IPS-NIHi11 (cell line): ENCODE measurements at places on chromosomes 1 and 21.
A peak's percentile ranks its signal among the peaks of the same experiment; 100 is the strongest.

DNA sequence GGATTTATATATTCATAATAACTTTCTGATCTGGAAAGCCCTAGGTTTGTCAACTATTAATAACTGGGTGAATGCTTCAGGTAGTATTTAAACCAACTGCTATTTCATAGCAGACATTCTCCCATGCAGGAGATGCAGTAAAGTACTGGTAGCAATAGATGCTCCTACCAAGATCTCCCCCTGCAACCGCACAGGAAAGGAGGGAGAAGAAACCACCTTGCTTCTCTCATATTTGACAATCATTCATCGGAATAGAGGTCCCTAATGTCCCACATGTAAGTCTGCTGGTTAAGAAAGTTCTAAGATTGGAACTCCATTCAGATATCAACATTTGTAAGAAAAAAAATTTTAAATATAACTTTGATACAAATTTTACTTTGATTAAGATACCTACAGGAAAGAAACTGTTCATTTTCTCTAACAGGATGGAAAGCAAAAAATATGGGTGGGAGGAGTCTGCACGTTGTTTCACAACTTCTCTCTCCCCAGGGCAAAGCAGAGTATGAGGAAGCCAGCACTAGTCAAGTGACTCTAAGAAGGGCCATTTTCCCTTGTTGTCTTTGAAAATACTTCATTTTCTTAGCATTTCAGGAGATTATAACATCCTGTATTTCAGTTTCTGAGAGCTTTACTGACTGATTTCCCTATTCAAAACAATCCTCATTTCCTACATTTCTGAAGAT lies at the start of gene PYHIN1:
TSS of gene PYHIN1 (plus strand) at position 498 of the 683 bp plus-strand sequence. CDS start 5,359 bp downstream, outside the sequence.
- DNase-seq: no peak

- no peak for DNase-seq
These were observed 1526.5 kb upstream of the TPTE start for GRCh38 chr21:8994640-8995511.

- peak; percentile 59 for DNase-seq
These were observed 18.8 kb downstream of the PLEKHM2 start for GRCh38 chr1:15702722-15703550.

- no peak for DNase-seq
These were observed 54.2 kb downstream of the SH3GLB1 start for GRCh38 chr1:86758570-86758969.

- DNase-seq: no peak
These were observed 14.6 kb downstream of the FAM151A start for GRCh38 chr1:54608566-54609230.

GRCh38 chr1:221776495-221777301 lies 34.8 kb upstream of the DUSP10 start:
- no peak for DNase-seq

DNA sequence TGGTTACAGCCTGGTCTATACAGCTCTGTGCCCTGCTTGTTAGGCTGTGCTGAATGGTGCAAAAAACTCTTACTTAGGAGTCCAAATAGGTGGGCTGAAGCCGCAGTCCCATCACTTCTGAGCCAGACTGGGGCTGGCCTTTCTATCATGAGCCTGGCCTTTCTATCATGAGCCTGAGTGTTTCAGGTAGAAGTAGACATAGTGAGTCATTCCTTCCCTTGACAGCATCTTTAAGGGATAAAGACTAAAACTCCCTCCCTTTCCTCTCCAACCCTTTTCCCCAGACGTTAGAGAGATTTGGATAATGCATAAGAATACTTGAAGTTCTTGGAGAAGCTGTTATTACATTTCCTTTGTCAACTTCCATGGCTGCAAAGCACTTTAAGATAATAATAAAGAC lies 46.5 kb upstream of the PARP1 start:
- no peak for DNase-seq

DNA sequence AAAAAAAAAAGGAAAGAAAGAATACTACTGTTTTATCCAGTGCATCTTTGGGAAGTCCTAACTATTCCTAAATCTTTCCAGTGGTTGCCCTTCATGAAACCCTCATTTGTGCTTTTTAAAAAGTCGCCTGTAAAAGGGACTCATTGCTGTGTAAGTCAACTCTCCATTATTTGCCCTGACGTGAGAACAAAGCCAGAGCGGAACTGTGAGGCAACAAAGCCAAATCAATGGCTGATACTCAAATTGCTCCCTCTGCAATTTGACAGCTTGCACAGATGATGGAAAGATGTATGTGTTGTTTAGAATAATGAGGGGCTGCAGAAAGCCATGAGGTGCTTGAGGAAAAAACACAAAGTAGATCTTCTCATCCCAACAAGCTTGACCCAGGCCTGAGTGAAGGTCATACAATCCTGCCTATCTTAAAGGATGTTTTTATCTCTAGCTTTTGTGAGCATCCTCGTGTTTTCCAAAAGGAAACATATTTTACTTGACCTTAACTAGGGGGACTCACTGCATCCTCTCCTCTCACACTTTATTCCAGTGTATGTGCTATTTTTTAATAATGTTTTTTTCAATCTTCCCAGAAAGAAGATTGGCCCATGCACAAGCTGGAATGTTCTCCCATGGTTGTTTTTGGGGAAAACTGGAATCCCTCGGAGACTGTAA lies 33.4 kb downstream of the SMYD2 start:
- no peak for DNase-seq

- no peak for DNase-seq
These were observed 21.0 kb upstream of the EPS8L3 start for GRCh38 chr1:109784551-109785252.

DNA sequence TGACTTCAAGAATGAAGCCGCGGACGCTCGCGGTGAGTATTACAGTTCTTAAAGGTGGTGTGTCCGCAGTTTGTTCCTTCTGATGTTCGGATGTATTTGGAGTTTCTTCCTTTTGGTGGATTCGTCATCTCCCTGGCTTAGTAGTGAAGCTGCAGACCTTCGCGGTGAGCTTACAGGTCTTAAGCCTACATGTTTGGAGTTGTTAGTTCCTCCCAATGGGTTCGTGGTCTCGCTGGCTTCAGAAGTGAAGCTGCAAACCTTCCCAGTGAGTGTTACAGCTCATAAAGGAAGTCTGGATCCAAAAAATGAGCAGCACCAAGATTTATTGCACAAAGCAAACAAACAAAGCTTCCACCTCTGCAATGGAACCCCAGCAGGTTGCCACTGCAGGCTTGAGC lies 14.7 kb downstream of the LDLRAD1 start:
- DNase-seq: no peak

DNA sequence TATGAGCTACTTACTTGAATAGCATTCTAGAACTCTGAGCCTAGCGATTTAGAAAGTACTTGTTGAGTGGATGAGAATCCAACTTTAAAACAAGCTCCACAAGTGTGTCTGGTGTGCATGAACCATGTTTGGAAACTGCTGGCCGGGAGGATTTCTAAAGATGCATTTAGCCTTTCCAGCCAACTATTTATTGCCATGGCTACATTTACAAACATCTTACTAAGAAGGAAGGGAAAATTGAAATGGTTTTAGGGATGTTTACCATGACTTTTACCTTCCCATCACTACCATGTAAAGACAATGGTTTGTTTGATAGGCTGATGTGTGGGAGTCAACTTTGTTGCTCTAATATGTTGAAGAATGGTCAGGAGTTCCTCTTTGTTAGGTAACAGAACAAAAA lies 37.7 kb upstream of the ARHGAP29 start:
- no peak for DNase-seq

DNA sequence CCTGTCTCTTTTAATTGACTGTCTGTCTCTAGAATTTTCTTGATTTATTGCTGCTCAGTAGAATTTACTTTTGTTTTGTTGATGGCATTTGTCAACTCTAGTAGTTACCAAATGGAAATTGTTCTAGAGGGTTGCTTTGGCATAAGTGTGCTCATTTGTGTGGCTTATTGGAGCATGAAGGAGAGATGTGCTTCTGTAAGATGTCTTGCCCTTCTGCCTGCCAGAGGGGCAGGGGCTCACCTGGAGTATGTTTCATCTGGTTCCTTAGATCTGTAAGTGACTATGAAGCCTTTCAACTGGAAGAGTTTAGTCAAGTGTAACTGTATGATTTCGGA lies 345.5 kb downstream of the DISC1 start:
- DNase-seq: no peak

DNA sequence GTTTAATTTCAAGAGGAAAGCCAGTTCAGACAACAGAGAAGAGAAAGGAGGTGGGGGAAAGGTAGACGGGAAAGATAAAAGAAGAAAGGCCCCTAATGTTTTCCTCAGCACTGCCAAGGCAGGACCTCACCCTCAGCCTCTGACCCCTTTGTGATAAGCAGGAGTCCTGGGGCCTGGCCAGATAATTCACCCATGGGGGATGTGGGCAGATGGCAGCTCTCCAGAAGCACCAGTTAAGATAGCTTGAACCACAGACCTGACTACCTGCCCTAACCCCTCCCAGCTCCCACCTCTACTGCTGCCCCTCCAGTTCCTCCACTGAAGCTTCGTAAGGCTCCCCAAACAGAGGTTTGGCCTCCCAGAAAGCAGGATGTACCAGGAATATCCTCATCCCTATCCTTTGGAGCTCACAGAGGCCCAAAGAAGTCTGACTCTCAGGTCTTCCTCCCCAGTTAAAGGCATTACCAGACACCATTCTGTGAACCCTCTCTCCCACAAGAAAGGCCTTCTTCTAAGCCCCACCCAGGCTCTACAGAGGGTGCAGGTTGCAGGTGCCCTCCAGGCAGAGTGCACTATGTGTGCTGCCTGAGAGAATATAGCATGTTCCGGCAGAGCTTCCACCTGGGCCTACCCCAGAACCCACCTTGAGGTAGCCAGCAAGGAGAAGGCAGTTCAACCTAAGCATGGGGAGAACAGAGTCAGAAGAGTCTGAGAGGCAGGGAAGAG lies 9.2 kb upstream of the SNAPIN start:
- DNase-seq: no peak

DNA sequence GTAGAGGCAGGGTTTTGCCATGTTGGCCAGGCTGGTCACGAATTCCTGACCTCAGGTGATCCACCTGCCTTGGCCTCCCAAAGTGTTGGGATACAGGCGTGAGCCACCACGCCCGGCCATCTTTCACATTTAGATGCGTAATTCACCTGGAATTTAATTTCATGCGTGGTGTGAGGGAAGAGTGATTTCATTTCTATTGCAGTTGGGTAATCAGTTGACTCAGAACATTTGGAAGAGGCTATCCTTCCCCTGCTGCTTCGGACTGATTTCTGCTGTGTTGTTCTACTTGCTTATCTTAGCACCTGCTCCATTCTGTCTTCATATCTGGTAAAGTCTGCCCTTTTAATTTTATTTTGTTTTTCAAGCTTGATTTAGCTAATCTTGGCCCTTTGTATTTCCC lies 19.1 kb downstream of the DIP2A start:
- DNase-seq: no peak

DNA sequence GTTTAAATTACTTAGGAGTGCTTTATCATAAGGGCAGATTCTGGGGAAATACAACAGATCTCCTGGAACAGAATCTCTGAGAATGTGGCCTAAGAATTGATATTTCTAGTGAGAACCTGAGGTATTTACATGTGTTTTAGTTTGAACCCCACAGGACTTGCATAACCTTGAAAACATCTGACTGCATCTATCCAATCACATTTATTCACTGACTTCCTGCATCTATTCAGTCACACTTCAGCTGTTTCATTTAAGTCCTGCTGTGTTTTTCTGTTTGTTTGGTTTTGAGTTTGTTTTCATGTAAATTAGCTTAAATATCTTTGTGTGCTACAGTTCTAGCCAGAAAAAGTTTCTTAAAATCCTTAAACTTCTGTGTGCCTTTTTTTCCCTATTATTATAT lies 1260.7 kb downstream of the PLA2G4A start:
- DNase-seq: peak; percentile 35

DNA sequence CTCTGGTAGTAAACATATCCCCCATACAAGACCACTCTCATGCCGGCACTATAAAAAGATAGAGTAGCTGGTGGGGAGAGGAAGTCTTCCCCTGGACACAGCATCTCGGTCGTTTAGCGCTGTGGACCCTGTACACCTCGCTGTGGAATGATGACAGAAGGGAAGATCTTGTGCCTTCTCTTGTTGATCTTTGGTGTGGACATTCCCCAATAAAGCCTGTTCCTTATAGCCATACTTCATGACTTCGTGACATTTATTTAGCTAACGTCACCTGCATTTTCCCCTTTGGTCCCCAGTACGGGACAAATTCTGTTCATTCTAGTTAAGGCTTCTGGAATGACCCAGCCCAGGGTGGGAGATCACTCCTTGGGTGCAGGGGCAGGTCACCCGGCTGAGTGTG lies 24.9 kb upstream of the MAP10 start:
- DNase-seq: no peak

GRCh38 chr1:84298684-84299535 lies 2.6 kb upstream of the SAMD13 start:
- peak; percentile 70 for DNase-seq

DNA sequence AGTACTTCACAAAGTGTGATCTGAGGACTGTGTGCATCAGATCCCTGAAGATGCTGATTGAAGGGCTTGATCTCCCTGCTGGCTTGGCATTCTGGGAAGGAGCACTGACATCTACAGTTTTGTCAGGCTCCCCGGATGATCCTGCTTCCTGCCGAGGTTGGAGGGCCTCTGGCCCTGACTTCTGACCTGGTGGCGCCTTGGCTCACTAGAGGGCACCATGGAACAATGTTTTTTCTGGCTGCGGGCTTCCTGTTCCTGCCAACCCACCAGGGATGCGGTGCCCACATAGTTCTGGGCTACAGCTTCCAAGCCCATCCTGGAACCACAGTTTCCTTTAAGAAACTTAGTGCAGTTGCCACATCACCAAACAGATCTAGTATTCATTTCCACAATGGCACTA lies 38.8 kb upstream of the RASAL2 start:
- peak; percentile 51 for DNase-seq

GRCh38 chr1:206035027-206035426 lies 11.3 kb upstream of the CTSE start:
- no peak for DNase-seq

GRCh38 chr1:84913555-84913892 lies 20.5 kb upstream of the LPAR3 start:
- no peak for DNase-seq

GRCh38 chr21:21064353-21064752 lies 66.1 kb downstream of the NCAM2 start:
- no peak for DNase-seq

- no peak for DNase-seq
These were observed 60.3 kb downstream of the FAAP20 start for GRCh38 chr1:2134266-2134620.

DNA sequence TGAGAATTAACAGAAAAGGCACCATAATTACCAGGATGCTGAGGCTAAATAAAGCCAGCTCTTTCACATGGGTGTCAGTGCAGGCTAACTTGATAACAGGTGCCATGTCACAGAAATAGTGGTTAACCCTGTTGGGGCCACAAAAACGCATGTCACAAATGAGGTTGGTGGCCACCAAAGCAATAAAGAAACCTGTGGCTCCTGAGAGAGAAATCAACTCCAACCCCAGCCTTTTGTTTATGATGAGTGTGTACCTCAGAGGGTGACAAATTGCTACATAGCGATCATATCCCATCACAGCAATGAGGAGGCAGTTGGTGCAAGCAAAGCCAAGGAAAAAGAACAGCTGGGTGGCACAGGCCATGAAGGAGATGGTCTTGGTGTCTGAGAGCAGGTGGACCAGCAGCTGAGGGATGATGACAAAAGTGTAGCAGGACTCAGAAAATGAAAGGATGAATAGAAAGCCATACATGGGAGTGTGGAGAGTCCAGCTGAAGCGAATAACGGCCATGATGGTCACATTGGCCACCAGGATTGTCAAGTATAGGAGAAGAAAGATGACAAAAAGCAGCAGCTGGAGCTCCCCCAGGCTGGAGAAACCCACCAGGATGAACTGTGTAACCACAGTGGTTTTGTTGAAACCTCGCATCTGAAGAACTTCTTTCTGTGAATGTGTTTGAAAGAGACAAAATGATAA lies at the start of gene OR10T2:
TSS of gene OR10T2 (minus strand) at position 649 of the 697 bp plus-strand sequence. CDS start at position 649, 0 bp downstream.
- no peak for DNase-seq
